ENCODE measurements at places on chromosomes 11 and 22. TPM values are rescaled to one million over a fixed set of nuclear protein-coding genes. Genes with fewer than 3 reads are reported as not detected.

The PLAAT2 gene
- total RNA-seq = not detected

The OR10A2 gene
- total RNA-seq = not detected

The ADAMTS15 gene
- total RNA-seq = 11.0 TPM

The PRR33 gene
- total RNA-seq = not detected

The DEFB131B gene
- not detected for total RNA-seq
